Stimulated activated CD4-positive, alpha-beta T cell treated with anti-CD3 and anti-CD28 coated beads, TNF-alpha, amount 100 ng/mL, for 1 hour (primary cell): ENCODE measurements at places on chromosomes 12 and 14.

GRCh38 chr12:92365836-92366235, 220.2 kb upstream of the BTG1 start:
- DNase-seq = no peak

GRCh38 chr12:132631666-132632065, 13.1 kb downstream of the P2RX2 start:
- no peak for DNase-seq

- DNase-seq = no peak
Measured at GRCh38 chr12:810671-811415, 58.5 kb downstream of the WNK1 start.

DNA sequence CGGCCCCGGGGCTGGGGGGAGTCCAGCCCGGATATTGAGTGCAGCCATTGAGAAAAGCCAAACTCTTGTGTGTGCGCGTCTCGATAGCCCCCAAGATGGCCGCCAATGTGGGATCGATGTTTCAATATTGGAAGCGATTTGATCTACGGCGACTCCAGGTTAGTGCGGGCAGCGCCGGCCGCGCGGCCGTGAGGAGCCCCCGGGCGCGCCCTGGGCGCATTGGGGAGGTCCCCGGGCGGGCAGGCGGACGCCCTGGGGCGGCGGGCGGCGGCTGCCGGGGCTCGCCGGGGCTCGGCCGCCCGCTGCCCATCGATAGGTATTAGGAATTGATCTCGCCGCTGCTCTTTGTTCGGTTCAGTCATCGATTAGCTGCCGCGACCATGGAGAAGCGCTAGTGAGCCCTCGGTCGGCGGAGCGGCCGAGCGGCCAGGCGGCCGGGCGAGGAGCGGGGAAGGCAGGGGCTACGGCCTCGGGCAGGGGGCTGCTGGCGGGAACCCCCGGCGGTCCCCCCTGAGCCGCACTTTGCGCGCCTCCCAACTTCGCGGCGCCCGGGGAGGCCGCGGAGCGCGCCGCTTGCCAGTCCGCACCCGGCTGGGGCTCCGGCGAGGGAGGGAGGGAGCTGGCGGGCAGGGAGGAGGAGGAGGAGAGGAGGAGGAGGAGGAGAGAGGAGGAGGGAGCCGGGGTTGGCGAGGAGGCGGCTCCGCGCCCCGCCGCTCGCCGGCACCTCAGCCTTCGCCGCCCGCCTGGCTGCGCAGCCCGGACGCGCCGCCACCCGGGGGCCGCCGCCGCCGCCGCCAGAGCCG, 113.9 kb upstream of the MYL2 start:
- DNase-seq = no peak

DNA sequence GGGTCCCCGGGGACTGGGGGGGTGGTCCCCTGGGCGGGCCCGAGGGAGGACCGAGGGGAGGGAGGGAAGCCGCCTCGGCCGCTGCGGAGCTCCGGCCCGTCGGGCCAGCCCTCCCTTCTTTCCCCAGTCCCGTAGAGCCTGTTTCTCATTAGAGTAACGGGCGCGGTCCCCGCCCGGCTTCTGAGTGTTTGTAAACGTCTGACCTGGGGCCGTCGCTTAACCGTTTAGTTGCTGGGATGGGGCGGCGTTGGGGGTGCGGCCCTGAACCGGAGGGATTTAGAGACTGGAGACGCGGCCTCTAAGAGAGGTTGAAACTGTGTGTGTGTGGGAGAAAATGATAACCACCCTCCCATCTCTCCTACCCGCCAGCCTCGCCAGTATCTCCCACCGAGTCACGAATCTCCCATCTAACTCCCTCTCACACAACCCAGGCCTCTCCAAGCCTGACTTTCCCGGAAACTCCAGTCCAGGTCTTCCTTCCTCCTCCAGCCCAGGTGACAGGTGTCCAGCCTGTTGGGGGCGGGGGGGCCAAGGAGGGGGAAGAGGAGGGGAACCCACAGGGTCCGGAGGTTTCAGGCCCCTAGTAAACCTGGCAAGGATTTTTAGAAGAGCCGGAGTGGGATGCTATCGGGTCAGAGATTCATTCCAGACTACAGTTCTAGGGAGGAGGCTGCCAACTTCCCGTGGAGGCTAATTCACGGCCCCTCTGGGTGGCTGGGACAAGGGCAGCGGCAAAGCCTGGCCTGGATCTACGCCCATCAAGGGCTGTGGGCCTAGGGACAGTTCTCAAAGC, 1.1 kb upstream of the NFATC4 start:
- no peak for DNase-seq

DNA sequence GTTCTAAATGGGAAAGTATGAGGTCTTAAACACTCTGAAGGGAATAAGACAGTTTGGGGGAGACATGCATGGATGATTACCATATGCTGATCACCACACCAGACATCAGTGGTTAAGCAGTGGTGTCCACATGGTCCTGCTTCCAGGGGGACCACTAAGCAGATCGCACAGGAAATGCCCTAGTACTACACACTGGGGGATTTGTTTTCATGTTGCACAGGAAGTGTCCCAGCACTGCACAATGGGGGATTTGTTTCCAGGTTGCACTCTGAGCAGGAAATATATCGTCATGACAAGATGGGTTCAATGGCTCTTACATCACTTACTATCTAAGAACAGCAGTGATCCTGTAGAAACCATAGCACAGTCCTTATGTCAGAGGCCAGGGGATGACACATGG, 245.5 kb downstream of the BCL11B start:
- no peak for DNase-seq

DNA sequence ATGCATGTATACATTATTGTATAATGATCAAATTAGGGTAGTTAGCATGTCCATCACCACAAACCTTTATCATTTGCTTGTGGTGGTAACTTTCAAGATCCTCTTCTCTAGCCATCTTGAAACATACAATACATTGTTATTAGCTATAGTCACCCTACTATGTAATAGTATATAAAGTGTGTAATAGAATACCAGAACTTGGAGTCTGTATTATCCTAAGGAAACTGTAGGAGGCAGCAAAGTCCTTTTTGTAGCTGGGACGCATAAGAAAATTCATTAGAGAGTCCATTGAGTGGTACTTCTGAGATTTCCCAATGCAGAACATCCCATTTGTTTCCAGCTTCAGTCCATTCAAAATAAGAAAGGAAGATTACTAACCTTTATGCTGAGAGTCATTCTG, 325.9 kb upstream of the LRFN5 start:
- no peak for DNase-seq

GRCh38 chr12:106308611-106309010, 6.1 kb downstream of the TCP11L2 start:
- no peak for DNase-seq
